ENCODE measurements at places on chromosomes 6 and 20. TPM values are rescaled to one million over a fixed set of nuclear protein-coding genes. Genes with fewer than 3 reads are reported as not detected.

DNA sequence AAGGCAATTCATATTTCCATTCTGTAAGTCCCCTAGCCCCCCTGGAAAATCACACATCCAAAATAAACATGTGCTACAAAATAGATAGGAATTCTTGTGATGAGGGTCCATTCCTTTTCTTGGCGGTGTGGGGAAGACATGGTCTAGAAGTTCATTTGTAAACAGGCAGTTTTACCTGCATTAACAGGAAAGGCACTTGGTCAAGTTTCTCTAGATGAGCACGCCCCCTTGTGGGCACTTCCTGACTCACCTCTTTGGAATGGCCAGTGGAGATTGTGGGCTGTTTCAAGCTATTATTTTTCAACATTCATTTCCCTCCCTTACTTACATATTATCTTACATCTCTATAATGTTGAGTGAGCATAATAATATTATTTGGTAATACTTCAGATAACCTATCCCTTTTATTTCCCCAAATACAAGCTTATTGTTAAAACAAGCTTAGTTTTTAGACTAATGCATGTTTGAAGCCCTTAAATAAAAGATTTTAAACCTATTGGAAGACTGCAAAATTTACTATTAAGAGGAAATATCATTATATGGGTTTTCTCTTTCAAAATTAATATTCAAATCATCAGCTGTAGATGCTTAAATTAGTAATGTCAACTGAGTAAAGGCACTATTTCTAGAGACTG, 92.1 kb downstream of the TASP1 start:
- peak; percentile 17 for DNase-seq

GRCh38 chr6:110412360-110412759, 3.0 kb downstream of the DDO start:
- no peak for DNase-seq

DNA sequence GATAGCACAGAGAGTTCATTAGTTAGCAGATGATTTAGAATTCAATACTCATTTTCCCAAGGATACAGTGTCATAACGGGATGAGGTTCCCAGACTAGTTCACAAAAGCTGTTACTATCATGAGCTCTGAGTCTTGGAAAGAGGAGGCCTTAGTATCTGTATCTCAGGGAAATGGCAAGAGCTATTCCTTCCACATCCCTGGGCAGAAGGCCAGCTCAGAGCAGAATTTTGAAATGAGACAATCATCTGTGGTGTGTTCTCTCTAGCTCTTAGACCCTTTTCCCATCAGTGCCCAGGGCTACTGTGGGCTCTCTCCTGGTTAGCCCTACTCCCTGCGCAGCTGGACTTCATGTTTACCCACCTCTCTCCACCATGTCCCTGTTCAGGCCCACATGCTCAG, 64.5 kb downstream of the JAG1 start:
- no peak for DNase-seq

Gene ADGRF5
- 2.0 TPM for total RNA-seq

GRCh38 chr6:139823099-139823807, 448.8 kb upstream of the CITED2 start:
- DNase-seq, result no peak

Gene ARFGEF3
- total RNA-seq, result 8.2 TPM

- DNase-seq, result no peak
Observed at GRCh38 chr6:108002365-108003221, 44.6 kb upstream of the SEC63 start.

DNA sequence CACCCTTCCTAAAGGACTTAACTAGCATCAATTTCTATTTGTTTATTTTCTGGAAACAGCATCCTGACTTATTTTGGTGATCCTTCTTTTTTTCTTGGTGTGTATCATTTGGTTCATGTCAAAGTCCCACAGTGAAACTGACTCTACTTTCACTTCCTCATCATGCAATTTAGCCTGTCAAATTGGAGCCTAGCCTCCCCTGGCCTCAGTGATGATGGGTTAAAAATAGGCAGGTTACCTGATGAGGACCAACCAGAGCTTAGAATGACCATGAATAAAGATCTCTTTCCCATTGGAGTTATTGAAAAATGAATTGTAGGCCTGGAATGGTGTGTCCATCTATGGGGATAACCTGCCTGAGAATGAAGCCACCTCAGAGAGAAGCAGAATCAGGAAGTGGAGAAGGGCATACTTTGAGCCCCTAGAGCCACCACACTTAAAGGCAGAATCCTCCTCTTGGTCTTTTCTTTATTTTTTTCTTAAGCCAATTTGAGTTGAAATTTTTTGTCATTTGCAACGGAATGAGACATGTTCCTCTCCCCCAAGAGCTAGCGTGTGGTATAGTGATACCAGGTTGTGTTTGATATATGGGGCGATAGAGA, 105.6 kb downstream of the BTBD3 start:
- no peak for DNase-seq

DNA sequence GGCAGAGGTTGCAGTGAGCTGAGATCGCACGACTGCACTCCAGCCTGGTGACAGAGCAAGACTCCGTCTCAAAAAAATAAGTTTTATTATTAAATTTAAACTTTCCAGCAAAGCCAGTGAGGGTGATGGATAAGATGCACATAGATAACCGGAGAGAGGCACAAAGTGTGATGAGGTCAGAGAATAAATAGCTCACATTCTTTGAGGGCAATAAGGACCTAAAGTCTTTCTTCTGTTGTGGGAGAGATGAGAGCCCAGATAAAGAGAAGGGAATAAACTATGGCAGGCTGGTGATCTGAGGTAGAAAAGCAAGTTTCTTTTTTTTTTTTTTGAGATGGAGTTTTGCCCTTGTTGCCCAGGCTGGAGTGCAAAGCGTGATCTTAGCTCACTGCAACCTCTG, 20.6 kb upstream of the EZR start:
- no peak for DNase-seq

Gene SPATS1
- not detected for total RNA-seq

DNA sequence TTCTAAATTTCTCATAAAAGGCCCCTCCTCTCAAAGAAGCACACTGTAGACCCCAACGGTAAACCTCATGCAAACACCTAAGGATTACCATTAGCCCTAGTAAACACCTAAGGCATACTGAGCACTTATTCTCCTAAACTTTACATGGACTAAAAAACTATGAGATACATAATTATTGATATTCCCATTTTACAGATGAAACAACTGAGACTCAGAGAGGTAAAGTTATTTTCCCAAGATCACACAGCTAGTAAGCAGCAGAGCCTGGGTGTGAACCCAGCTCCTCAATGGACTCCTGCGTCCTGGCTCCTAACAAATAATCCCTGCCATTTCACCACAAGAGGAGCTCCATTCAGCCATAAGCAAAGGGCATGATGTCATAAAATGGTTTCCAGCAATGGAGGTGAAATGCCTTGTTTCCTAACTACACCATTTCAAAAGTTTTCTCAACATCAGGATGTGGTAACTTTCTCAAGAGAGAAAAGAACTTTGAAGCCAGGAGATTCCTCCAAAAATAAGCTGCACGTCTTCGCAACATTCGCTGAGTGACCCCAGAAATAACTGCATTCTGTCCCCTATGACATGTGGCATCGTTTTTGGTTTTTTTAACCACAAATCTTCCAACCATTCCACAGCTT, 4.1 kb downstream of the ATP9A start:
- DNase-seq, result no peak

Gene ARMH2
- not detected for total RNA-seq

Gene PHACTR2
- 137 TPM for total RNA-seq

DNA sequence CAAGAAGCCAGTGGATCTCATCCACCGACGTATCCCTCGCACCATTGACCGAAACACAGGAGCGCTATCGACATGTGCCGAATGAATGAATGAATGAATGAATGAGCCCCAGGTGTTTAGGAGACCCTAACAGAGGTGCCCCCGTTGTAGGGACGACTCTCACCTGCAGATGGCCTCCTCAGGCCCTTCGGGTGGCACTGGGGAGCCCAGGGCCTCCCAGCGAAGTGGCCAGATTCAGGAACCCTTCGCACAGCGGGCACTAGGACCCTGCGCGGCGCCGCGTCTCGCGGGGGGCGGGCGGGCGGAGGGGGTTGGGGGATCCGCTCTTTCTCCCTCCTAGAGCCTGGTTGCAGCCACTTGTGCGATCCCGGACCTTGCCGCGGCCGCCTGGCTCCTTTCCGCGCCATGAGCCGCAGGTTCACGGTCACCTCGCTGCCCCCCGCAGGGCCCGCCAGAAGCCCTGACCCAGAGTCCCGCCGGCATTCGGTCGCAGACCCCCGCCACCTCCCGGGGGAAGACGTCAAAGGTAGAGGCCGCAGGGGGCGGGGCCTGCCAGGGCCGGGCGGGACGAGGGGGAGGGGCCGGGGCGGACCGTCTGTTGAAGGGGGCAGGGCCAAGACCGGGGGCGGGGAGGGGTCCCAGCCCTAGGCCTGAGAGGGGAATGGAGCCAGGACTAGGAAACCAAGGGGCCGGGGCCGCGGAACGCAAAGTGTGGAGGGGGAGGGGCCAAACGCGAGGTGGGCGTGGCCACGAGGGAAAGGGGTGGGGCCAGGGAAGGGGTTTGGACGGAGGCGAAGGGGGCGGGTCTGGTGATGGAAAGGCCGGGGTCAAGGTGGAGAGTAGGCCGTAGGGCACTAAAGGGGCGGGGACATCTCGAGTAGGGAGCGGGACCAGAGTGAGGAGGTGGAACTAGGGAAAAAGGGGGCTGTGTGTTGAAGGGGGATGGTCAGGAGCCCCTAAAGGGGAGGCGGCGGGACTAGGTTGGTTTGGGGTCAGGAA, 7.4 kb upstream of the SLC12A5 start:
- DNase-seq, result no peak

DNA sequence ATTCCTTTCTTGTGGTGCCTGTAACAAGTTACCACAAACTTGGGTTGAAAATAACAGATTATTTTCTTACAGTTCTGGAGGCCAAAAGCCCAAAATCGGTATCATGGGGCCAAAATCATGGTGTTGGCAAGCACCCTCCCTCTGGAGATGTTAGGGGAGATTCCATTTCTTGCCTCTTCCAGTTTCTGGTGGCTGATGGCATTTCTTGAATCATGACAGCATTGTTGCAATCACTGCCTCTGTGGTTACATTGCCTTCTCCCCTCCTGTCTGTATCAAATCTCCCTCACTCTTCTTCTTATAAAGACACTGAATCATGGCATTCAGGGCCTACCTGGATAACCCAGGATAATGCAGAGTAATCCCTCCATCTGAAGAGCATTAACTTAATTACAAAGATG, 17.9 kb upstream of the TENT5A start:
- DNase-seq, result no peak

Gene KIAA1755
- 0.07 TPM for total RNA-seq

DNA sequence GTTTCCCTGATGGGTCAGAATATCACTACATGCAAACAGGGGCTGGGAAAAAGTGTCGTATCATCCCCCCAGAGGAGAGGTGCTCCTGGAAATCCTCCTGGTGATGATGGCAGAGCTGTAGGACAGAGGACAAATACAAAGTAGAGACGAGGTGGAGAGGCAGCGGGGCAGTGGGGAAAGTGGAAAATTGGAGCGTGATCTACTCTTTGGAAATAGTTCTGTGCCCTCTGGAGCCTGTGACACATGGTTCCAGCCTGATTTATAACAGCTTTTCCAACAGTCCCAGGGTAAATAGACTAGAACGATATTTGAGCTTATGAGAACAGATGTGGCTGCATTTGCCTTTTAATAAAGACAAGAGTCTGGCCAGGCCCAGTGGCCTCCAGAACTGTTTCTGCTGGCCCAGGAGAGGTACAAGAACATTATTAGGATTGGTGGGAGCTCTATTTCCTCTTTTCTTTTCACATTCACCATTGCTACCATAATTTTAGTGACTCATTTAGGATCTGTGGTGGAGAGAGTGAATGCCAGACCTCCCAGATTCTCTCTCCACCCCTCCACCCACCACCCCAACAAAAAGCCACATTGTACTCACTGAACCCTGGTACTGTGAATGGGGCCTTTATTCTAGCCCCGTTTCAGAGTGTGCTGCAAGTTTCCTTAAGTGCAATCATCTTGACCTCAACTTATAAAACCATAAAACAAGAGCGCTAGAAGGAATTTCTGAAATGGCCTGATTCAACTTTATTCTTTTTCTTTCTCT, 78.3 kb downstream of the BTBD3 start:
- DNase-seq, result no peak

Gene NOTCH4
- total RNA-seq, result 20.1 TPM

DNA sequence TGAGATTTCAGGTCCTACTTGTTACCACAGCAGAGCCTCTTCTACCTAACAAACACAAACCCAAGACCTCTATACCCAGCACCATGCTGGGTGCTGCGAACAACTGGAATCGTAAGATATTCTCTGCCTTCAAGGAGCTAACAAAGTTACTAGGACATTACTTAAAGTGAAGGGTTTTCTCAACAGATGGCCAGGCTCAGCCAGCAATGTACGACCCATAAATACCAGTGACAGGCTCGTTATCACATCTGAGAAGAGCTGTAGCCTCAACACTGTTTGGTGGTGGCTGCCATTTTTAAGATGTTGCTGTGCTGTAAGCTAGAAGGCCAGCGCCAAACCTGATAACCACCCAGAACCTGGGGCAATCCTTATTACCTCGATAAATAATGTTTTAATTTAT, 406.5 kb downstream of the KIF16B start:
- no peak for DNase-seq

DNA sequence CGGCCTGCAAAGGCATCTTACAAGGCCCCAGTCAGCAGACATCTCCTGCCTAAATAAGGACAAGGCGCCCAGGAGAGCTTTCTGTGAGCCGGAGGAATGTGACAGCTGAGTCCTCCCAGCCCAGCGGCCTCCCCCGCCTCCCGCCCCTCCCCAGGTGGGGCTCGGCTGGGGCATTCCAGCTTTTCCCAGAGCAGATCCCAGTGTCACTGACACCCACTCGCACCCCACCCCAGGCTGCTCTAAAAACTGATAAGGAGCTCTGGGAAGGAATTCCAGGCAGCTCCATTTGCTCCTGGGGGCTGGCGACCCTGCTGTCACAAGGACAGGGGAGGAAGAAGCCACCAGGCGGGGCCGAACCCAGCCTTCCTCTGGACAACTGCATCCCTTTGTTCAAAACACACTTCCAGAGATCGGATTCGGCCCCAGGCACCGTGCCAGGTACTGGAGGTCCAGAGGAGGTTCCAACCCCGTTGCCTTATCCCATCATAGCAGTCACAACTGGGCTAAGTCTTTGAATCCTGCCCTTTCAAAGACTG, 49.7 kb downstream of the JPH2 start:
- no peak for DNase-seq

Gene FAM83C
- total RNA-seq, result not detected

Gene SCUBE3
- total RNA-seq, result 0.53 TPM

- no peak for DNase-seq
Observed at GRCh38 chr6:31769684-31770371, 7.3 kb downstream of the VWA7 start.

DNA sequence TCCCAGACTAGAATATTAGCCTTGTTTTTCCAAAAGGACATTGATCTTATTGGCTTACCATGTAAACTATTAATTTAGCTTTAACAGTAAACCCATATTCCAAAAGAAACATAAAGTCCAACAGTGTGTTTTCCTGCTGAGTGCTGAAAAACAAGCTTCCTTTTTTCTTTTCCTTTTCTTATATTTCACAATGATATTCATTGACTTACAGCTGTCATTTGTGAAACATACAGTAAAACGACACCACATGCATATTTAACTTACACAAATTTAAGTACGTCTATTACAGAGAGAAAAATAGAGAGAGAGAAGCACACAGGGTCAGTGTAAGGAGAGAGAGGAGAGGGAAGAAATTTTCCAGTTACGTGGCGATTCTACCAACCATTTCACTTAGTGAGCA, 543.9 kb upstream of the JARID2 start:
- no peak for DNase-seq

All from pulmonary artery endothelial cell (primary cell).